ENCODE measurements at places on chromosomes 2 and 18. TPM values are rescaled to one million over a fixed set of nuclear protein-coding genes. Genes with fewer than 3 reads are reported as not detected.

The SLC23A3 gene
- total RNA-seq: 1.4 TPM

The ACYP2 gene
- 8.5 TPM for total RNA-seq

The IL1B gene
- total RNA-seq: not detected

The CLIP4 gene
- 124 TPM for total RNA-seq

The POTEJ gene
- total RNA-seq: not detected

The CYBRD1 gene
- 338 TPM for total RNA-seq

The KDM3A gene
- total RNA-seq: 36.9 TPM

The IKZF2 gene
- 10.3 TPM for total RNA-seq

The MYCN gene
- not detected for total RNA-seq

The RAPH1 gene
- 57.2 TPM for total RNA-seq

The UGT1A4 gene
- total RNA-seq: not detected

The RAB12 gene
- 51.6 TPM for total RNA-seq

The REG3G gene
- total RNA-seq: not detected

The GCG gene
- not detected for total RNA-seq

The SLC5A7 gene
- total RNA-seq: not detected

The ZNF407 gene
- 19.4 TPM for total RNA-seq

The MEX3C gene
- 41.6 TPM for total RNA-seq

The CRACDL gene
- not detected for total RNA-seq

The ANKRD29 gene
- 20.9 TPM for total RNA-seq

The DSG1 gene
- total RNA-seq: not detected

The REG3A gene
- not detected for total RNA-seq

The UBE2E3 gene
- total RNA-seq: 58.3 TPM

The KCNJ3 gene
- not detected for total RNA-seq

The CD226 gene
- 0.36 TPM for total RNA-seq
